Activated T-helper 17 cell treated with anti-CD3 and anti-CD28 coated beads, Interleukin-2, amount 50 U/mL, for 72 hours (primary cell): ENCODE measurements at places on chromosomes 12 and 14. TPM values are rescaled to one million over a fixed set of nuclear protein-coding genes. Genes with fewer than 3 reads are reported as not detected.

The CIDEB gene
- total RNA-seq: 14.9 TPM

The NOS1 gene
- total RNA-seq: 0.03 TPM

The SLCO1B1 gene
- not detected for total RNA-seq

The WSCD2 gene
- total RNA-seq: not detected

The HOXC12 gene
- not detected for total RNA-seq

The MYO1H gene
- total RNA-seq: not detected

The TMED8 gene
- total RNA-seq: 45.1 TPM
